Stimulated activated CD8-positive, alpha-beta memory T cell treated with anti-CD3 and anti-CD28 coated beads, Interleukin-7, amount 100 ng/mL, for 1 hour (primary cell): ENCODE measurements at places on chromosomes 4 and X.
A peak's percentile ranks its signal among the peaks of the same experiment; 100 is the strongest.

DNA sequence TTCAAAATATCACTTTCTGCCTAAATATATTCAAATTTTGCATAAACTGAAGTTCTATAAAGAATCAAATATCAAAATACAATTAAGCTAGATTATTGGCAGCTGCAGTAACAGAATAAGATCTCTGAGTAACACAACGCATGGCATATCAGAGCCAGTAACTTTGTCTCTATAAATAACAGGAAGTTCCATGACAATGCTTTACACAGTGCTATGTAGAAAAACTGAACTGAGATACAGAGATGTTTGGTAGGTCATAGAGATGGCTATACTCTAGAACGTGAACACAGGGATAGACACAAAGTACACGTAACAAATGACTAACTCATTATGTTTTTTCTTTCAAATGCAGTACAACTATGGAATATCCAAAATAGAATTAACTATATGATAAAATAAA lies 18.2 kb downstream of the UBE2D3 start:
- DNase-seq: no peak

GRCh38 chrX:129905787-129906580 lies at the start of gene UTP14A:
UTP14A (plus strand) TSS chrX:129906164; CDS start chrX:129906211, 47 bp downstream.
- DNase-seq: peak; percentile 56

GRCh38 chr4:72067051-72067450 lies 35.3 kb downstream of the NPFFR2 start:
- no peak for DNase-seq

- no peak for DNase-seq
Observed at GRCh38 chr4:85151786-85152185, 185.3 kb upstream of the WDFY3 start.

DNA sequence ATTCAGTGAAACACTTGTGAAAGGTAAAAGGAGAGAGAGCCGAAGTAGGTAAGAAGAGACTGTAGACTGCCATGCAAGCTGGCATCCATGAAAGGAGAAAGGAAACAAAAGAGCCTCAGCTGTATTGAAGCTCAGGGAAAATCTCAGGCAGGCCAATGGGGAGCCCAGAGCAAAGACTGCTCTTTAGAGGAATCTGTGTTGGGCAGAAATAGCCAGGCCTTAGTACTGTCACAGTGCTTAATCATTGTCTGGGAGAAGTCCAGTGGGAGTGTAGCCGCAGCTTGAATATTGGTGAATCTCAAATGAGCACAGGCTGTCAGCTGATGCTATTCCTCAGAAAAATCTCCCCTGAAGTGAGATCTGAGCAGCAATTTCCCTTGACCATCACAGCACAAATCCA lies 27.6 kb downstream of the CYLC1 start:
- no peak for DNase-seq

DNA sequence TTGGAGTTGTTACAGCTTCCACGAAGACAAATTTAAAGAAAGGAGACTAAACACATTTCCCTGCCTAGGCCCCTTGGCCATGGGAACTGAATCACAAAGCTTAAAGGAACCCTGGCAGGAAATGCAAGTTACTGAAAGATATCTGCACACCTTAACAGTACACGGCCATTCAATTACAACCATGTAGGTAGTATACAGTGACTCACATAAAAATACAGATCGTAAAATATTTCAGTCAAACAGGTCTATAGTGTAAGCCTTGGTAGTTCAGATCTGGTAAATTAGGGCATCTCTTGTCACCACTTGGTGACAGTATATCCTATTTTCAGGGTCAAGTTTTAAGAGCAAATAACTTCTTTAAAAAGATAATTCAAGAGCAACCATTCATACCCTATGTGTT lies 112.0 kb downstream of the ATG4A start:
- no peak for DNase-seq
